ENCODE measurements at places on chromosomes 2 and 18.

DNA sequence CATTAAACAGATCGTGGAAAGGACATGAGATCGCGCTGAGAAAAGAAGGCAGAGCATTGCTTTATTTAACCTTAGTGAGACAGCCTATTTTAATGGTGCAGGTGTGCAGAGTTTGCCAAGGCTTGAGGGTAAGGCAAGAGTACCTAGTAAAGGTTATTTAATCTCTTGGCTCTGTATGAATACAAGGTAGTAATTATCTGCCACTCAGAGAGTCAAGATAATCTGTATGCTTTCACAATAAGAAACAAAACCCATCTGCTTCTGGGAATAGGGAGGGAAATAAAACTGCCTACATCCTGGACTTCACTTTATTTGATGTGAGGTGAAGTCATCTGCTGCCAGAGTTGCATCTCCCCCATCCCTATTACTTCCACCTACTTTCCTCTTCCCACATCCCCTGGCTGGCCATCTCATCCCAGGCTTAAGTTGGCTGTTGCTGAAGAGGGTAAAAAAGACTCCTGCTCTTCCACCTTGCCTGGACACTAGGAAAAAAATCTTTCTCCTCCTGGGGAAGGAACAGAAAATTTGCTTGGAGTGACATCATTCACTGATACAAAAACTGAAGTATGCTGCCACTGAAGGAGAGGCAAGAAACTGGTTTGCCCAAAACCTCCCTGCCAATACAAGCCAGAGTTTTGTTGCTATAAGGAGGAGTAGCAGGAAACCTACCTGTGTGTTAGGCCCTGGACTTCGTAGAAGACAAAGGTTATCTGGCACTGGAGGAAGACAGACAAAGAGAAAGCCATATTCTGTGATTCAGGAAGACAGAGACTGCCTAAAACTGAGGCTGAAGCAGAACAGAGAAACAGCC is 35.8 kb upstream of the ARHGAP25 start:
- no peak for DNase-seq

DNA sequence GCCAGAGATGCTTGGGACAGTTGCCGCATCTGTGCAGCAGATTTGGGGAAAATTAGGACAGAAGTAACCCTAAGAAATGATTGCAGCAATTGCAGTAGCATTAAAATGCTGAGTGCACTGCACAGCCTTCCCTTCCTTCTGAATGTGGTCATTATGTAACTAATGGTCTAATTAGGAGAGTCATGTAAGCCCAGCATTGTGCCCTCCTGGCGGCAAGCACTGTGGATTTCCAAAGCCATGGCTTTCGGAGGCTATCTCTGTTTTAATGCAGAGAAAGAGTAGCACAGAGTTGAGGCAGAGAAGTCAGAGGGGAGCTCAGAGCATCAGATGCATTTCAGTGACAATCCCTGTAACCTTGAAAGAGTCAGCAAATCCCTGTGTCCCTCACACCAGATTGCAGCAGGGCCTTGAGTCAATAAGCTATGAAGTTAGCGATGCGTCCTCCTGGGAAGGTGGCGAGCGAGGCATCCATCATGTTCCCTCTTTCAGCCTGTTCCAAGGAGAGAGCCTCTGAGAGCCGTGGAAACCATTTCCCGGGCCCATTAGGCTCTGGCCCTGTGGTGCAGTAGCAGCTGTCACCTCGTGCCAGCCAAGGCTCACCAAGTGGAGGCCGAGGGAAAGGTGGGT is 307.2 kb downstream of the FBXO15 start:
- DNase-seq = no peak

- no peak for DNase-seq
Observed at GRCh38 chr2:28547906-28548600, 52.2 kb downstream of the PLB1 start.

GRCh38 chr2:33426666-33427231 is 49.7 kb upstream of the RASGRP3 start:
- peak; percentile 18 for DNase-seq

DNA sequence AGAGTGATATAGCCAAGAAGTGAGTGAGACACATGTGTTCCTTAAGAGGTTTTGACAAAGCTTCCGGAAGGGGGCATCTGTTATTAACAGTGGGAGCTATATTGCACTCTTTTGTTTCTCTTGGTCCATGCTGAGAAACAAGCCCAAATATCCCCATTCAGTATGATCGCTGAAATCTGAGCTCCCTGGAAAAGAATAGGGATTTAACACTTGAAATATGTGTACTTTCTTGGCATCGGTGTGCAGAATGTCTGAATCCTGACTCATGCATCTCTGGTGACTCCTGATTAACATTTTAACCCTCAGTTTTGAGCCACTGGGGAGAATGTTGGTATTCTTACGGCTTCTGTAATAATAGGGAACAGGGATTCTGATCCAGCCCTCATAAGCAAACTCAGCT is 448.1 kb downstream of the TSN start:
- no peak for DNase-seq

- DNase-seq = peak; percentile 45
Observed at GRCh38 chr2:191790737-191791136, 56.2 kb downstream of the CAVIN2 start.

DNA sequence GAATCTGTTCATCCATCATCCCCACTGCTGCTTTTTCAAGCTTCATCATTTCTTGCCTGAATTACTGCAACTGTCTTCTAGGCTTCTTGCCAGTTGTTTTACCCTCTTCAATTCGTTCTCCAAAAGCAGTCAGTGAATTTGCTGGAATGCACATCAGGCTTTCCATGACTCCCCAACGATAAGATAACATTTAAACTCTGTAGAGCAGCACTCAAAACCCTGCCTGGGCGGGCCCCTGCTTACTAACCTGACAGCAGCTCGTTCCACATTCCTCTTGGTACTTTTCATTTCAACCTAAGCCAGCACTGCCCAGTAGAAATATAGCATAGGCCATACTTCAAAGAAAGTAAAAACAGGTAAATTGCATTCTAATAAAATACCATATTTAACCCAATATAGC is 342.9 kb downstream of the SUCLG1 start:
- DNase-seq = no peak

DNA sequence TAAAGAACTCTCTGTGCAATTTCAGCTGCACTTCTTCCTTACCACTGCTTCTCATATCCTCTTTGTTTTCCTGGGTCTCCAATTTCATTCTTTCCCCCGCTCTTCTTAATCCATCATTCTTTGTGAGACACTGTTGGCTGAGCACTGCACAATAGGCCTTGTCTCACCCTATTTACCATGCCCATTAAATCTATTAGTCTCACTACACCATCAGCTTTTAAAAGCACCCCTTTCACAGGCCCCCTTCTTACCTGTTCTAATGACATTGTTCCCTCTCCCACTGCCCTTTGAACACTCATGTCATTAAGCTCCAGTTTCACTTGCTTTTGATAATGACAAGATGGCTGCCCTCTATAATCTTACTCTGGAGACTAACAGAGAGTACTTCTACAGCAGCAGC is 404.1 kb upstream of the ACVR2A start:
- DNase-seq = no peak

DNA sequence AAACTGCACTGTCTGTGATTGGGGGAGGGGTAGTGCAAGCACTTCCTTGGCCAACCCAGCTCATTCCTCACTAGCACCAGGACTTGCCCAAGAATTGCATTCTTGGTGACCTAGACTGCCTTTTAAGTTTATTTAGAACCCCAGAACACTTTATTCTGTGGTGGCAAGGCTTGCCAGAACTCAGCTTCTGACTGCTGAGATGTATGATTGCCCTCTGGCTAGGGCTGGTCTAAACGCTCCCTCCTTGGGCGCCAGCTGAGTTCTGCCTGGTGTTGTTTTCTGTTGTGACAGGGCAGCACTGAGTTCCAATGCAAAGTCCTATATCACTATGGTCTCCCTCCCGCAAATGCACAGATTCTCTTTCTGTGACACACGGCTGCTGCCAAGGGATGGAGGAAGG is 247.7 kb downstream of the ZNF385B start:
- DNase-seq = peak; percentile 64

Data from trophoblast cell (in vitro differentiated cells and primary cell).